ENCODE measurements at places on chromosomes 1 and 21.

DNA sequence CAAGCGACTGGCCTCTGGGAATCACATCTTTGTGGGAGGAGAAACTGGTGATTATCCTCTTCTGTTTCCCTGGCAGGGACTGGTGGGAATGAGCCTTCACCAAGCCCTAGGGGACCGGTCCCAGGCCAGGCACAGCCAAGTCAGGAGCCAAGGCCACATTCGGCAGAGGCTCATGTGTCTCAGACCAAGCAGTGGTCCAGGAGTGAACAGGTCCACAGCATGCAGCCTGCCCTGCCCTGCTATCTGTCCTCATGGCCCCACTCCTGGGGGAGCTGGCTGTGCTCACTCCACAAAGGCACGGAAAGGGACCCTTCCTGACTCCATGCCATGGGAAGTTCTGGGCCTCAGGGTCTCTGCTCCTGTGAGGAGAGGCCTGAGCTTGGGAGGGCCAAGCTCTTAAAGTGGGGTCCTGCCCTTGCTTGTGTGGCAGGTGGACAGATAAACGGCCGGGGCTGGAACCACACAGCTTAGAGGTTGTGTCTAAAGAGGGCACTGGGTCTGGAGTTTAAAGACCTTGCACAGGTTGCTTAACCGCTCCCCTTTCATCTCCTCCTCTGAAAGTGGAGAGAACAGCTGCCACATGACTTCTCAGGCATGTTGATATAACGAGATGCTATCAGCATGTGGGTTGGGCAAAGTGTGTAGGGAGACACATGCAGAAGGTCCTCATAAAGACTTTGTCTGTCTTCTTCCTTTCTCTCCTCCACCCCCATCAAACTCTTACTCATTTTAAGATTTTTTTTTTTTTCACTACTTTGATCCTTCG, 57.5 kb downstream of the CASQ2 start:
- DNase-seq = no peak

GRCh38 chr1:80341021-80341420, 1334.5 kb upstream of the ADGRL4 start:
- DNase-seq = no peak

DNA sequence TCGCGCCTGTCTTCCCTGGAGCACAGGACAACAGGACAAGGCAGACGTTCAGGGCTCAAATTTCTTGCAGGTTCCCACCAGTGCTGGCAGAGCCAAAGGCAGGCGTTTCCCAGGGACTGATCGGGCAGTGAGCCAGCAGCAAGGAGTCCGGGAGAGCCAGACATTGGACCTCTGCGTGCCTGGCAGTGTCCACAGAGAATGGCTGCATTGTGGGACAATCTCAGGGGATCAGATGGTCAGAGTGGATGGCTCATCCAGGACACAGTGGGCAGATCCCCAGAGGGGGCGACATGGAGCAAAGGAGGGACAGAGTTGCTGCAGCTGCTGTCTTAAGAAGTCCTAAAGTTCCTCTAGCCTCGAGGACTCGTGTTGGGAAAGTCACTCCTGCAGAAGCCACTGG, 4.6 kb downstream of the TMEM63A start:
- DNase-seq = peak; percentile 69

DNA sequence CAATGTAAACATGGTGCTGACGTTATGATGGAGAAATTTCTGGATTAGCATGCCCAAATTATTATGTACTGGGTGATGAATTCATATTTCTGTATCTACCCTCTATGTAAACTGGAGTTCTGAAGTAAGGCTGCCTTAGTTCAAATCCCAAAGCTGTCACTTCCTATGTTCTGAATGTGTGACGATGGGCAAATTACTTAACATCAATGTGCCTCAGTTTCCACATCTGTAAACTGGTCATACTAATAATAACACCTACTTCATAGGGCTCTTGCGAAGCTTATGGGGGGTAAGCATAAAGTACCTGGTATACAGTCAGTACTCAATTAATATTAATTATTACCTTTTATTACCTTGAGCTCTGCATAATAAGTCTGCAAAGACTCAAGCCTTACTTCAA, 45.6 kb downstream of the SLC30A10 start:
- DNase-seq = no peak

- peak; percentile 15 for DNase-seq
Measured at GRCh38 chr1:195188821-195189220, 1419.4 kb downstream of the KCNT2 start.

GRCh38 chr1:33375316-33375715, 54.4 kb upstream of the A3GALT2 start:
- DNase-seq = no peak

DNA sequence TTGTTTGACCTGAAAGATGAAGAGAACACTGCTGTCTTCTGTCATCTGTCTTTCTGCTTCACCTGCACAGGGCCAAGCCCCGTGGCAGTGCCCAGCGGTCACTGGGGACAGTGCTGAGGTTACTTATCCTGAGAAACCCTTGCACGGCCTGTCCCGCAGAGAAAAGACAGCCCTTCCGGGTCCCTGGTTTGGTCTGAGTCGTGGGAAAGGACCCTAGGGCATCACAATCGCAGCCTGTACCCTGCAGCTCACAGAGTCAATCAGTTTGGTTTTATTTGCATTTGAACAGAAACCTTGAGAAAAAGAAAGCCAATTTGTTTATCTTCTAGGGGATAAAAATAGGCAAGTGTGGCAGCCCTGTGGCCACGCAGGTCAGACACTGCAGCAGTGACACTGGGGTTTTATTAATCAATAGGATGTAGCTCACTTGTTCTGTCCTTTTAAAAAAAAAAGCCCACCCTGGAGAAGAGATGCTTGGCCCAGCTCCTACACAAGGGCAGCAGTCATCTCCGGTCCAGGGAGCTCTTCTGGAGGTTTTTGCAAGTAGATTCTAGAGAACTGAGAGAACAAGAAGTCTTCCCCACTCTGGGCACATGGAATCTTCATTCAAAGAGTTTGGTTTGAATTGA, 120.0 kb downstream of the PEX14 start:
- DNase-seq = no peak

DNA sequence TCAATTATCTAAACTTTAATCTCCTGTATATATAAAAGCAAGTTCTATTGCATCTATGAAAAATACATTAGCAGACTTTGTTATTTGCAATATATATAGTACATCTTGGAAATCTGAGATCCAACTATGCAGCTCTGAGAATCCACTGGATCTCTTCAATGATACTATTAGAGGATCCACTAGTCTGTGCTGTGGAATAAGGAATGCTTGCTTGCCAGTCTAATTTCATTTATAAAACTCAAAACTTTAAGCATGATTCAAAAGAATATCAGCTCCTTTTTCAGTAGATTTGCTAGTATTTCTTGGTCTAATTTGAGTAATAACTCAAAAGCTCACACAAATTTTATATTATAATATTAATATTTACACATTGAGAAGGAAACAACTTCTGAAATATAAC, 115.1 kb downstream of the SPATA6 start:
- peak; percentile 4 for DNase-seq

- DNase-seq = no peak
Measured at GRCh38 chr1:24505816-24506215, 3.2 kb downstream of the RCAN3 start.

GRCh38 chr21:34626131-34626530, 11.2 kb upstream of the RCAN1 start:
- DNase-seq = no peak

GRCh38 chr1:167207940-167208623, 12.6 kb upstream of the POU2F1 start:
- DNase-seq = no peak

GRCh38 chr1:240739139-240739538, 127.2 kb upstream of the GREM2 start:
- peak; percentile 50 for DNase-seq

DNA sequence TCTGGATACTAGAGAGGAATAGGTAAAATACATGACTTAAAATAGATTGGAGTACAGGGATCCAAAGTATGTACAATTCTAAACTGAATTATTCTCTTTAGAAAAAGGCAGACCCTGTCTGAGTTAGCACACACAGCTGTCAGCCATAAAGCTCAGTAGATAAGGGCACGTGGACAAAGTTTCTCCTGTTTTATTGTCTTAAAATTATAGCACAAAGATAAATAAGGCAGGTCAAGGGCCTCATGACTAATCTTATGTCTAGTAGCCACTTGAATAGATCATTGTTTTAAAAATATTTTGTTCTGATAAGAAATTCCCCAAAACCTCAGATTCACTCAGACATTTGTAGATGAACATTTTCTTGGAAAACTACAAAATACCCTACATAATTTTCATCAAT, 205.2 kb downstream of the ZP4 start:
- DNase-seq = no peak

GRCh38 chr1:117321680-117322609, 45.3 kb upstream of the MAN1A2 start:
- no peak for DNase-seq

- no peak for DNase-seq
Measured at GRCh38 chr1:93005252-93005598, 44.0 kb upstream of the DIPK1A start.

DNA sequence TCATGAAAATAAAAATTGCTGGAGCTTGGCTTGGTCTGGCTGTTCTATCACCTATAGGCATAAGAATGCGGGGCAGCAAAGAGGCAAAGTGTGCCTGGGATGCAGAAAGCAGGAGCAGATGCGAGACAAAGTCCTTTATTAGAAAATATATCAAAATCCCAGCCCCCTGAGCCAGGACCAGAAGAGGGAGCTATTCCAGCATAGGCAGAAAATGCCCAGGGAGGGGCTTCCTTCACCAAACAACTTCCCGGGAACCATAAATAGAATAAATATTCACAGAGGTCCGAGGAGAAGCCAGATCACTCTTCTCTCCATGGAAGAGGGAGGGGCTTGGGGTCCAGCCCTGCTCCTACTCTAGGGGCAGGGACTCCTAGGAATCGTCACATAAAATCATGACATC, 5.0 kb downstream of the PPOX start:
- DNase-seq = peak; percentile 36

GRCh38 chr1:225343618-225344017, 84.2 kb downstream of the LBR start:
- peak; percentile 24 for DNase-seq

DNA sequence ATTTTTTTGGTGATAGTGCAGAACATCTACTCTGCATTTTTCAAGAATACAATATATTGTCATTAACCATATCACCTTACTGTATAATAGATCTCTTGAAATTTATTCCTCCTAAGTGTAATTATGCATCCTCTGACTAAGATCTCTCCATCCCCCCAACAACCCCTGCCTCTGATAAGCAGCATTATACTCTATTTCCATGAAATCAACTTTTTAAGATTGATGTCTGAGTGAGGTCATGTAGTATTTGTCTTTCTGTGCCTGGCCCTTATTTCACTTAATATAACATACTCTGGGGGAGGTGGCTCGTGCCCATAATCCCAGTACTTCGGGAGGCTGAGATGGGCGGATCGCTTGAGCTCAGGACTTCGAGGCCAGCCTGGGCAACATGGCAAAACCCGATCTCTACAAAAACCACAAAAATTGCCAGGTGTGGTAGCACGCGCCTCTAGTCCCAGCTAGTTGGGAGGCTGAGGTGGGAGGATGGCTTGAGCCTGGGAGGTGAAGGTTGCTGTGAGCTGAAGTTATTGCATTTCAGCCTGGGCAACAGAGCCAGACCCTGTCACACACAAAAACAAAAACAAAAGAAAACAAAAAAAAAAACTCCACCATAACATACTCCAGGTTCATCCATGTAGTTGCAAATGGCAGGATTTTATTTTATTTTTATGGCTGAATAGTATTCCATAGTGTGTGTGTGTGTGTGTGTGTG, 5.7 kb downstream of the ACOT11 start:
- DNase-seq = no peak

- DNase-seq = no peak
Measured at GRCh38 chr1:157315544-157315943, 177.3 kb upstream of the ETV3 start.

DNA sequence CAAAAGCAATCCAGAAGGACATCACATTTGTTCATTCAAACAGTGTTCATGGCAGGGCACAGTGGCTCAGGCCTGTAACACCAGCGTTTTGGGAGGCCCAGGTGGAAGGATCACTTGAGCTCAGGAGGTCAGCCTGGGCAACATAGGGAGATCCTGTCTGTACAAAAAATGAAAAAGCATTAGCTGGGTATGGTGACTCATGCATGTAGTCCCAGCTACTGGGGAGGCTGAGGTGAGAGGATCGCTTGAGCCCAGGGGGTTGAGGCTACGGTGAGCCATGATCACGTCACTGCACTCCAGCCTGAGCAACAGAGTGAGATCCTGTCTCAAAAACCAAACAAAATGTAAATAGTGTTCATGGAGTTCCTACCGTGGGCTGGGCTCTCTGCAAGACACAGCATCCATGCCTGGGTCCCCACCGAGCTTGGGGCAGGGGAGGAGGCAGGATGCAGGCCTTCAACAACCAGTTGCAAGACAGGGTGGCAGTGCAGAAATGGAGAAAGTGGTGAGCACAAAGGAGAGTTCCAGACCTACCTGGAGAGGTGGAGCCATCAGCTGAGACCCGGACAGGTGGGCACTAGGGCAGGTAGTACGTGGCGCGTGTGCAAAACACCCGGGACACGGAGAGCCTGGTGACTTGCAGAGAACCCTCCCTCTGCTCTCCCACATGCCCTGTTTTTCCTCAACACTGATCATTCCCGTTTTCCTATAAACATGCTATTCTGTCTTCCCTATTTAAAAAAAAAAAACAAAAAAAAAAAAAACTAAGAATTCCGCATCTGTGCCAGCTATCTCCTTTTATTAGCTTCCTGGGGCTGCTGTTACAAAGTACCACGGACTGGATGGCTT, 138.9 kb downstream of the TOMM20 start:
- DNase-seq = no peak

- no peak for DNase-seq
Measured at GRCh38 chr1:9368356-9368755, 75.7 kb downstream of the SPSB1 start.

DNA sequence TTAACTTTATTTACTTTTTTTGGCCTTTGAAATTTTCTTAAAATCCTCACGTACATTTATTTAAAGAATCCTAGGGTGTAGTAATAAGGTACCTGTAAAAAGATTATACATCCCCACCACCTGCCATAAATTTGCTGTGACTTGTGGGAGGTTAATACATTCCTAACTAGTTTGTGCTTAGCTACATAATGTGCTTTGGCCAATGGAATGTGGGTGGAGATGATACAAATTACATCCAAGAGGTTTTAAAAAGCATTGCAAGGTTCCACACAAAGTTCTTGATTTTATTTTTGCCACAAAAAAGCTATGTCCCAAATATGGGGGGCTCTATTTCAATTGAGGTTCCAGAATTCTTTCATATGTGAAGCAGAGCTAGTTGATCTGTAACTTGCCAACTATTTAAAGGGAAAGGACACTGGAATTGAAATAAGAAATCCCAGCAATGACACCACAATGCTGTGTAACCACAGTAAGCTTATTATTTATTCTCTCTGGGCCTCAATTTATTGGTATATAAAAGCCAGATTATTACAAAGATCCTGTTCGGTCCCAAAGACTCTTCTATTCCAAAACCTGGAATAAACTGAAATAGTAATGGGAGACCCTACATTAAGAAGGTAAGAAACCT, 15.7 kb downstream of the ASPM start:
- DNase-seq = peak; percentile 73

- DNase-seq = peak; percentile 72
Measured at GRCh38 chr21:41251961-41252642, 64.5 kb upstream of the FAM3B start.

DNA sequence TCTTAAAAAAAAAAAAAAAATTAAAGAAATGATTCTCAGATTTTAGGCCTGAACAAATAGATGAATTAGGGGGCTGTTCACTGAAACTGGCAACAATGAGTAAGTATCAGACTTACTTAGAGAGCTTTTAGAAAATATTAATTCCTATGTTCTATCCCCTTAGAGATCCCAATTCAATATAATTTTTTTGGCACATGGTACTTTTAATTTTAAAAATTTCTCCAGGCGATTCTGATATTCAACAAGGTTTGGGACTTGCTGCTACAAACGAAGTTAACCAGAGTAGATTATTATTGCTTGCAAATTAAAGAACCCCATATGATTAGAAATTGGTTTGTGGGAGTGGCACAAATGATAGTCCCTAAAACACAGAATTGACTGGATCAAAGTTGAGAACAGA, 11.4 kb downstream of the SCMH1 start:
- DNase-seq = no peak
